ENCODE measurements at places on chromosomes 11 and 22.

GRCh38 chr11:85717429-85717828 is 31.4 kb upstream of the CCDC89 start:
- DNase-seq: no peak

DNA sequence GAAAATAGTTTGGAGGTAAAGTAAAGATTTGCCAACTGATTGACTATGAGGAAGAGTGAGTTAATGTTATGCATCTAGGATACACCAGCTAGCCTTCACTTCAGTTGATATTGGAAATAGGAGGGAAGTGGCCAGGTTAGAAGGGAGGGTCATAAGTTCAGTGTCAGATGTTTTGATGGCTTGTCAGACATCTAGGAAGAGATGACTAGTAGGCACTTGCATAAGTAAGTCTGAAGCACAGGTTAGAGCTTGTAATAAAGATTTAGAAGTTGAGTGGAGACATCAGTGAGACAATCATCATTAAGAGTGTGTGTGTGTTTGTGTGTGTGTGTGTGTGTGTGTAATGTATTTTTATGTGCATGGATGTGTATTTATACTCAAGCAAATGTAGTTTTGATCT is 146.1 kb downstream of the OR4C45 start:
- DNase-seq: no peak

GRCh38 chr11:71370895-71371673 is 77.1 kb downstream of the DHCR7 start:
- DNase-seq: no peak

DNA sequence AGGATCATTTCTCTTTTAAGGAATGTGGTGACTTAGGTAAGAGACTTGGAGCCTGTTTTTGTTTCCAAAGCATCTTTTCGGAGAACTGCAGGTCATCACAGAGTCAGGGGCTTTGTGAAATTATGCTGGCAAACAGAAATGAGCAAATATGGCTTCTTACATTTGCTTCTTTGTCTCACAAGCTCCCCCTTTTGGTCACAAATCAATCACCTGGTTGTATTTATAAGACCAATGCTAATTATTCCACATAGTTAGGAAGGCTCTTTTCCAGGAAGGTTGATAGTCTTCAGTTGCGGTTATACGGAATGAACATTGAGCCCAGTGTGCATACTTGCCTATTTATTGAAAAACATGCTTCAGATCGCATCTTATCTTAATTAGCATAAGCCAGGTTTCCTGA is 34.6 kb upstream of the CEP126 start:
- DNase-seq: no peak

- no peak for DNase-seq
Measured at GRCh38 chr22:48742556-48743343, 1084.9 kb downstream of the BRD1 start.

- DNase-seq: no peak
Measured at GRCh38 chr22:18000441-18001039, 23.8 kb downstream of the MICAL3 start.

GRCh38 chr11:41497974-41498373 is 38.5 kb upstream of the LRRC4C start:
- no peak for DNase-seq

DNA sequence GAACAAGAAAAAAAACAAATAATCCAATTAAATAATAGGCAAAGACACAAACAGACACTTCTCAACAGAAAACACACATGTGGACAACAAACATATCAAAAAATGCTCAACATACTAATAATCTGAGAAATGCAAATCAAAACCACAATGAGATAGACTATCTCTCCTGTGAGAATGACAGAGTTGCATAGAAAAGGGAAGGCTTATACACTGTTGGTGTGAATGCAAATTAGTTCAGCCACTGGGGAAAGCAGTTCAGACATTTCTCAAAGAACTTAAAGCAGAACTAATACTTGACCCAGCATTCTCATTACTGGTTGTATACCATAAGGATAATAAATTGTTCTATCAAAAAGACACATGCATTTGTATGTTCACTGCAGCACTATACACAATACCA is 637.8 kb upstream of the LUZP2 start:
- DNase-seq: no peak

DNA sequence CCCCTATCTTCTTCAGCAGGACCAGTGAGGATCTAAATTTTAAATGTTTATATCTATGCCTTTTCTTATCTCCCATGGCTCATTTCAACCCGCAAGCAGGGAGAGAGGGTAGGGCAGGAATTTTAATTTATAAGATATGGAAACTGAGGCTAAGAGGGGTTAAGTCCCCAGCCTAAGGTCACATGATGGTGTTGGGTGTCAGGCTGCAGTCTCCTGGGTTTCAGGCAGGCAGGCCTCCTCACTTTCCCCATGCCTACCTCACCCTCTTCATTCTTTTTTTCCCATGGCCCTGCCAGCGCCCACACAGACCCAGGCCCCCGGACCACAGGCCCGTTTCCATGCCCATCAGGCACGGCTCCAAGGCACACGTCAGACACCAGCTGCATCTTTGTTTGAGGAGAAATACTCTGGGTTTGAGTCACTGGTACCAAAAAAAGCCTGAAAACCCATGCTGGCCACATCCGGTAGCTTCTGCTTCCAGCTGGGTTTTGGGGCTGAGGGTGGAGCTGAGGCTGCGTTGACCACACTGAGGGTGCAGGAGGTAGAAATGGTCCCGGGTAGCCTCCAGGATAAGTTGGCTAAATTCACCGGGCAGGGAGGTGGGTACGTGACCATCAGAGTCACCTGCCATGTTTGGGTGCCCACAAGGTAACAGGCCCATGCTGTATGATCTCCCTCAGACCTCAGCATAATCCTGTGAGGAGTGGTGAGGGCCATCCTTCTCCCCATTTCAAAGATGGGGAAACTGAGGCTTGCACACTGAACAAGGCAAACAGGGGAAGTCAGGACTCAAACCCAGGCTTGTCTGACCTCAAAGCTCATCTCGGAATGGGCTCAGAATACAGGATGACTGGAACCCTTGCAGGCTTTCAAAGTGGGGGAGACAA is 7.5 kb downstream of the CRYBB1 start:
- no peak for DNase-seq

GRCh38 chr11:16596231-16596630 is 142.2 kb upstream of the C11orf58 start:
- no peak for DNase-seq

- no peak for DNase-seq
Measured at GRCh38 chr22:24421428-24421931, 5.9 kb upstream of the ADORA2A start.

DNA sequence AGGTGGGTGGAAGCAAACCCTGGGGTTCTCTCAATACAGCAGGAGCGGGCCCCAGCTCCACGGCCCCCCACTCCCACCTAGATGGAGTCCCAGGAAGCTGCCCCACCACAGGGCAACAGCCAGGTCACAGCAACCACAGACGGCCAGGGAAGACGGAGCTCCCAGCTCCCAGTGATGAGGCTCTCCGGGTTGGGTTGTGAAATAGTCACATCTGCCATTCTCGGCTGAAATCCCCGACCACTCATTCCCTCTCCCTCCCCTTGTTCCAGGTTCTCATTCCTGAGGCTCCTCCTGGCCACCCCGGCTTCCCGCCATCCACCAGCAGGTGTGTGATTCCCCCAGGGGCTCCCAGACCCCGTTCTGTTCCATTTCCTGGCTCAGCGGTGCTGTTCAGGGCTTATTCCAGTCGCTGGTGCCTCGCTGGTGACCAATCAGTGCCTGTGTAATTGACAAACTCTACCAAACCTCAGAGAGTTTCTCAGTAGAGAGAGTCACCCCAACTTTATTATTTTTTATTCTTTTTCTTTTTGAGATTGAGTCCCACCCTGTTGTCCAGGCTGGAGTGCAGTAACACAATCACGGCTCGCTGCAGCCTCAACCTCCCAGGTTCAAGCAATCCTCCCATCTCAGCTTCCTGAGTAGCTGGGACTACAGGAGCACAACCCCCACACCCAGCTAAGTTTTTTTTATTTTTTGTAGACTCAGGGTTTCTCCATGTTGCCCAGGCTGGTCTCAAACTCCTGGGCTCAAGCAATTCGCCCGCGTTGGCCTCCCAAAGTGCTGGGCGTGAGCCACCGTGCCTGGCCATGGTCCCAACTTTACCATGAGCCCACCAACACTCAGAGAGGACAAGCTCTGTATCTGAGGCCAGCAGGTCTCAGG is 63.2 kb downstream of the SHANK2 start:
- DNase-seq: no peak

GRCh38 chr11:94175535-94175934 is 46.9 kb downstream of the PANX1 start:
- DNase-seq: no peak

GRCh38 chr11:88352139-88352538 is 14.6 kb upstream of the CTSC start:
- DNase-seq: no peak

DNA sequence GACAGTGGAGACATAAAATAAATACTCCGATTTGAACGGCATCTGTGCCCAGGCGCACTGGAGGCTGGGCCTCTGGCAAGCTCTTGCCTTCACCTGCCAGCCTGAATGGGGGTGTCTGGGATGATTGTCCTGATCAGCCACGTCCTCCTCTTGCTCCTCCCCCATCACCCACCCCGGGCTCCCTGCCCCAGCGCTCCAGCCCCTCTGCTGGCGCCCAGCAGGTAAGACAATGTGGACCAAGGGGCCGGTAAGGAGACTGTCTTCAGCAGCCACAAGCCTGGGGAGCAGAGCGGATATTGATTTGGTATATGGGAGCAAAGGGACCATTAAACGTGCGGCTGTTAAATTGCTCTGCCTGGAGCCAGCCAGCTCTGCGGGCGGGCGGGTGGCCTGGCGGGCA is 24.9 kb downstream of the WNT11 start:
- no peak for DNase-seq

DNA sequence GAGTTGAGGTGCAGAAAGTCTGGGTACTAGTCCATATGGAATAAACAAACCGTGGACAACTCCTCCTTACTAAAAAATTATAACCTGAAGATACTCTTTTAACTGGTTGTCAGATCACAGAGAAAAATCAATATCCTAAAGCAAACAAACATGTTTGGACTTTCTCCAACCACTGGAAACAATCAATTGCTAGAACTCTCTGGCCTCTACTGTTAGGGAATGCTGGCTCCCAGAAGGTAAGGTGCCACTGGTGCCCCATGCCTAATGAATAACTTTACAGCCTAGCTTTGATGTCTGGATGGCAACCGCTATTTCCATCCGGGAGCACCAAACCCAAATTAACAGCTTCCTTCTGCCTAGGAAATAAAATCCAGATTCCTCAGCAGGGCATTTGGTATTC is 74.5 kb downstream of the AMBRA1 start:
- DNase-seq: no peak

DNA sequence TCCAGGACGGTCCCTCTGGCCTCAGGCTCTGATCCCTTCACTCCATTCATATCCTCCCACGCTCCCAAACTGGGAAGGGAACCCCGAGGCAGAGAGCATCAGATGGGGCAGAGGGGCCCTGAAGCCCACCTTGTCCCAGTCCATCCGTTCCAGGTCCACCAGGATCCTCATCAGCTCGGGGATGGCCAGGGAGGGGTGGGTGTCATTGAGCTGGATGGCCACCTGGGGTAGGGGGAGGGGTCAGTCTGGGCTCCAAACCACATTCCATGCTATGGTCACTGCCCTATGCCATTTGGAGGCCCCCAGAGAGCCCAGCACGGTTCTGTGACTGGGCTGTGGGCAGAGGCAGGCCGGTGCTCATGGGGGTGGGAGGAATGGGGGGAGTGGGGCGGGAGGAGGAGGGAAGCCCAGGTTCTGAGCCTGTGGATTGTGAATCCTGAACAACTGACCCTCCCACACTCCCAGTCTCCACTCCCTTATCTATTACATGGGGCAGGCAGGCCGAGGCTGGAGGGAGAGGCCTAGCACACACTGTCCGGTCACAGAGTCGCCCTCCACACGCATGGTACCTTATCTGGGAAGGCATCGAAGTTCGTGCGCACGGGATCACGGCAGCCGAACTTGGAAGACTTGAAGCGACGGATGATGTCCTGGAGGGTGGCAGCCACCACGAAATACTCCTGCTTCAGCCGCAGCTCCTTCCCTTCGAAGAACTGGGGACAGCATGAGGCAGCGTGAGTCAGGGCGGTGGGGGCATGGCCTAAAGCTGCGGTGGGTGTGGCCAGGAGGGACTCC is 5.5 kb downstream of the PYGM start:
- DNase-seq: no peak

DNA sequence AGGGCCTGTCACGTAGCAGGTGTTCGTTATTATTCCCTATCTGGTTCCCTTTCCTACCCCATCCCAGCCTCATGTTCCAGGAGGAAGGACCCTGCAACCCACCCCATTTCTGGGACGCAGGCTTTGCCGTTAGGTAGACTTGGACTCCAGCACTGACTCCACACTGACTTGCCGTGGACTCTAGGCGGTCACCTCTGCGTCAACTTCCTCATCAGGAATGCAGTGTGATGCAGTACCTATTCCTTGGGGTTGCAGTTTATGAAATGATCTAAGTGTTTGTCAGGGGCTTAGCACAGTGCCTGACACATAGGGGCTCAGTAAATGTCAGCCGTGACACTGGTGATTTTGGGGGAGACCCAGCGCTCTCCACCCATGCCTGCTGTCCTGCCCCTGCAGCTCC is 16.8 kb downstream of the DGKZ start:
- no peak for DNase-seq

GRCh38 chr11:61536676-61537270 is 28.2 kb downstream of the LRRC10B start:
- DNase-seq: no peak

DNA sequence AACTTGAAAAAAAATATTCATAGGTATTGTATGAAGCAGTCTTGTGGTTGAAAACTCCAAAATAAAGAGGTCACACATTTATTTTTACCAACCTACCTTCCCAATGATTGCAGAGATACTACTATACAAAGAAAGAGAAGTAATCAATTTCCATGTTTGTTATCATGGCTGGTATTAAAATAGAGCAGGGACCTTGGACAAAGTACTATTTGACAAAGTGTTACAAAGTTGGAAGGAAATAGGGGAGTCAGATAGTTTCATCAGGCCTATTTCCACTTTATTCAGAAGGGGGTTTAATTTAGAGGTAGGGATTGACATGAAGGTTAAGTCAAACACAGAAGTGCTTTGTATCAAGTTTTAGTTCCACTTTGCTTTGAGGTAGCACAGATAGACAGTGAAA is 34.4 kb upstream of the KIRREL3 start:
- DNase-seq: no peak

GRCh38 chr22:19747551-19747950 is 13.0 kb upstream of the TBX1 start:
- no peak for DNase-seq
